Hepatocyte (in vitro differentiated cells): ENCODE measurements at places on chromosomes 4 and X. TPM values are rescaled to one million over a fixed set of nuclear protein-coding genes. Genes with fewer than 3 reads are reported as not detected.

- H3K27me3 ChIP-seq: no peaks in the 10 kb centered on the region
- no peak overlapping the region for H3K4me3 ChIP-seq
- no peak overlapping the region for H3K27ac ChIP-seq
- H3K36me3 ChIP-seq: no peaks in the 10 kb centered on the region
- H3K4me1 ChIP-seq: no peaks in the 10 kb centered on the region
Observed at GRCh38 chr4:139207873-139208403, 30.9 kb upstream of the ELF2 start.

DNA sequence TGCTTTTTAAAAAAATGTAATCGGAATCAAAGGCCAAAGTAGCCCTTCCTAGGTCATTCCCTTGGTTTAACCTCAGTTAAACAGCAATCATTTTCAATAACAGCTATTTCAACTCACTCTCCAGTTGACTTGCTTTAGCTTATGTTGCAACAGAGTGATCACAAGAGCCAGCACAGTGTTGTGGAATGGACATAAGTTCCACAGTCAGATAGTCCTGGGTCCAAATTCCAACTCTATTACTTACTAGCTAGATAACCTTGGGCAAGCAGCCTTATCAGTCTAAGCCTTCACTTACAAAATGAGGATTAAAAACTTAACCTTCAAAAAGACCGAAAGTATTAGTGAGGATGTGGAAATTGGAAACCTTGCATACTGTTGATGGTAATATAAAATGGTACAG is 9.2 kb upstream of the GPC3 start:
- H3K36me3 ChIP-seq: no peaks in the 10 kb centered on the region
- no peaks in the 10 kb centered on the region for H3K27me3 ChIP-seq

DNA sequence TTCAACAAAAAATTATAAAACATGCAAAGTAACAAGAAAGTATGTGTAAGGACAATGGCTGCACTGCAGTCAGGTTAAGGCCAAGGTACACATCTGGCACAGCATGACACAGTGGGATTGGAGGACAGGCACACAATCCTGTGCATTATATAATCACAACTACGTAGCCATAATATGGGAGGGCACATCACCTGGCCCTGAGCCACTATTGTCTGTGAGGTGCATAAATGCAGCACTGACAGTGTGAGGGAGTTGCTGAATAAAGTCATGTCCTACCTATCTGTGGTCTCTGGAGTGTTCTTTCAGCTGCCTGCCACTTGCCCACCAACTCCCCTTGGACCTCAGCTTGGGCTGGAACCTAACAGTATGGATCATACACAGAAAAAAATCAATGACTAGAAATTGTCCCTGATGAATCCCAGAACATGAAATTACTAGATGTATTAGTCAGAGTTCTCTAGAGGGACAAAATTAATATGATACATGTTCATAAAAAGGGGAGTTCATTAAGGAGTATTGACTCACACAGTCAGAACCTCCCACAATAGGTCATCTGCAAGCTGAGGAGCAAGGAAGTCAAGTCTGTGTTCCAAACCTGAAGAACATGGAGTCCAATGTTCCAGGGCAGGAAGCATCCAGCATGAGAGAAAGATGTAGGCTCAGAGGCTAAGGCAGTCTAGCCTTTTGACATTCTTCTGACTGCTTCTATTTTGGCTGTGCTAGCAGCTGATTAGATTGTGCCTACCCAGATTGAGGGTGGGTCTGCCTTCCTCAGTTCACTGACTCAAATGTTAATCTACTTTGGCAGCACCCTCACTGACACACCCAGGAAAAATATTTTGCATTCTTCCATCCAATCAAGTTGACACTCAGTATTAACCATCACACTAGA is 46.4 kb upstream of the KCTD8 start:
- no peak overlapping the region for H3K27ac ChIP-seq
- no peak for DNase-seq
- no peaks in the 10 kb centered on the region for H3K27me3 ChIP-seq
- H3K4me1 ChIP-seq: no peaks in the 10 kb centered on the region

DNA sequence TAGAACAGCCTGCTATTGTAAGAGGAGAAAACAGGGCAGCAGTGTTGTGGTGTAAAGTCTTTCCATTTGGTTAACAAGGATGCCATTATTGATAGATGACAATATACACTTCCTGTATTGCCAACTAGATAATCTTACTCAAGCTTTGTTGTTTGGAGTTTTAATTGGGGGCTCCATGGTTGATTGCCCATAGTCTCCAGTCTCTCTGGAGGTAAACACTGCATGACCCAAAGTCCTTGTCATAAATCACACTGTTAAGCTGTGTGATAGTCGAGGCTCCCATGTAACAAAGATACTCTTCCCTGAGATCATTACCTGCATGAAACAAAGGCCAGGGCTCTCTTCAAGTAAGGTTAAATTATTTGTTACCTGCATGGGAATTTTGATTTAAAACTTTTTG is 394.6 kb downstream of the C4orf33 start:
- H3K27me3 ChIP-seq: no peaks in the 10 kb centered on the region
- no peak overlapping the region for H3K27ac ChIP-seq
- H3K36me3 ChIP-seq: no peaks in the 10 kb centered on the region
- DNase-seq: no peak

Gene SHROOM4
- 7.1 and 7.3 TPM in 2 replicates for total RNA-seq

Gene HDAC8
- total RNA-seq: 26.9 and 29.4 TPM in 2 replicates

DNA sequence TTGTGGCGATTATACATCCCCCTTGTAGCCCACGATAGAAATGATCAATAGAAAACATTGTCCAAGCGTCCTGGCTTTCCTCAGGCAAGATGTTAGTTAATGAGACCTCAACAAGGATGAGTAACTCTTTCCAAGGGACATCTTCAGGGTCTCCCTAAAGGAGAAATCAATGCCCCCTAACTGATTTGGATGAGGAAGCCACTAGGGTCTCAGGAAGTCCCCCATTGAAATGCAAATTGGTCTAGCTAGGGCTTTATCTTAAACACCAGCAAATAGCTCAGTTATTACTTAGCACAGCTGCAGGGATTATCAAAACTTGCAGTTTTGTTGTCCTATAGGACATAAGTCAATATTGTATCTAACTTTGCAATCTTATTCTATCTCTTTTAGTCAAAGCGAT is 721.5 kb downstream of the IL1RAPL1 start:
- H3K36me3 ChIP-seq: no peaks in the 10 kb centered on the region
- H3K4me1 ChIP-seq: no peaks in the 10 kb centered on the region
- DNase-seq: no peak
- H3K27ac ChIP-seq: no peak overlapping the region
- no peaks in the 10 kb centered on the region for H3K27me3 ChIP-seq

DNA sequence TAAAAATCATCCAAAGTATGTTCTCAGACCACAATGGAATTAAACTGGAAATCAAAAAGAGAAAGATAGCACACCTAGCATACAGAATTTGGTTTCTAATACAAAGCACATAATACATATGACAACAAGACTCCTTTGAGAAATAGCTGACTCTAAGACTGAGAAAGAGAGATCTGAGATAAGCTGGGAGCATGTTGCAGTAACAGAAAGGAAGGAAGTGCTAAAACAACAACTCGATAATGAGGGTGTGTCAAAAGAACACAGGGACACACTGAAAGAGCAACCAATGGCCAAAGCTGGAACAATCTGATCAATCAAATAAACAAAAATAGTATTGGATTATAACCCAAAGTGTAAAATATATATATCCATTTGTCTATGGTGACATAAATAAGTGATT is 586.6 kb downstream of the C4orf33 start:
- no peaks in the 10 kb centered on the region for H3K36me3 ChIP-seq
- no peak overlapping the region for H3K27ac ChIP-seq
- no peak overlapping the region for H3K4me3 ChIP-seq
- no peaks in the 10 kb centered on the region for H3K27me3 ChIP-seq
- no peak for DNase-seq

- no peaks in the 10 kb centered on the region for H3K27me3 ChIP-seq
- DNase-seq: no peak
- H3K27ac ChIP-seq: no peak overlapping the region
- H3K4me3 ChIP-seq: no peak overlapping the region
- H3K4me1 ChIP-seq: no peaks in the 10 kb centered on the region
Observed at GRCh38 chrX:19625612-19626011, 110.3 kb upstream of the MAP3K15 start.

Gene GPRIN3
- 2.6 and 3.0 TPM in 2 replicates for total RNA-seq

DNA sequence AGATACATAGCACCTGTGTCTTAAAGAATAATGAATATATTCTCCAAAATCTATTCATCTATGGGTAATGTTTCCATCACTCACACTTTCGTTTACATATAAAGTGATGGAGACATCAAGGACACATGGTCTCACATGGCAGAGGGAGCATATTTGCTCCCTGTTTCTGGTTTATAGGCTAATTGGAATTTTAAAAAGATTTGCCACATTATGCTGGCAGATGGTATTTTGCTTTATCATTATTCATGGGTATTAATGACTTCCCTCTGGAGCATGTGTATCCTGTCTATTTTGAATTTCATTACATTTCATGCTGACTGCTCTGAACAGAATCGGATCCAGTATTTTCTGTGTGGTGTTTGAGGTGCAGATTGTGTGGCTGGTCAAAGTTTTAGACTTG is 79.0 kb downstream of the PDGFRA start:
- no peak overlapping the region for H3K27ac ChIP-seq
- H3K4me1 ChIP-seq: no peaks in the 10 kb centered on the region
- no peaks in the 10 kb centered on the region for H3K36me3 ChIP-seq
- no peaks in the 10 kb centered on the region for H3K27me3 ChIP-seq
- no peak for DNase-seq
- no peak overlapping the region for H3K4me3 ChIP-seq

GRCh38 chrX:3589474-3589873 is 124.0 kb downstream of the PRKX start:
- H3K27ac ChIP-seq: no peak overlapping the region
- no peaks in the 10 kb centered on the region for H3K36me3 ChIP-seq
- H3K4me1 ChIP-seq: no peaks in the 10 kb centered on the region
- no peak overlapping the region for H3K4me3 ChIP-seq

Gene RBM46
- total RNA-seq: 0.07 TPM in 1 of 2 replicates, not detected in the other

GRCh38 chr4:123621072-123621705 is 224.6 kb downstream of the SPRY1 start:
- H3K4me3 ChIP-seq: no peak overlapping the region
- no peaks in the 10 kb centered on the region for H3K27me3 ChIP-seq
- no peak overlapping the region for H3K27ac ChIP-seq
- peaks cover 6% of the 10 kb centered on the region for H3K4me1 ChIP-seq
- H3K36me3 ChIP-seq: no peaks in the 10 kb centered on the region
- no peak for DNase-seq

Gene CLIC2
- total RNA-seq: 0.36 and 2.2 TPM in 2 replicates

Gene C4orf50
- total RNA-seq: 0.04 TPM in 1 of 2 replicates, not detected in the other

DNA sequence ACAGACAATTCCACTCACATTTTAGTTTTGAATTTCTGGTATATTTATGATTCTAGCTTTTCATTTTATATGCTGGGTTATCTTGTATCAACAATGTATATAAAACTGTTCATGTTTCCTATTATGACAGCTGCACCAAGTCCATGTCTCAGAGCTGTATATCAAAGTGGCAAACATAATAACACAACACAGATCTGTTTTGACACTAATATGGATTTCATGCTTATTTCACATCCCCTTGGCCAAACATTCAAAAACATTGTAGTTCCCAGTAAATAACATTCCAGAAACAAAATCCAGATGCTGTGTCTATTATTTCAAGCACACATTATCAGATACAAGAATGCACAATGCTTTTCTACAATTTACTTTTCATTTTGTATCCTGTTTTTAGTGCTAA is 380.6 kb upstream of the MAGEB2 start:
- no peaks in the 10 kb centered on the region for H3K27me3 ChIP-seq
- DNase-seq: no peak
- no peak overlapping the region for H3K4me3 ChIP-seq
- H3K36me3 ChIP-seq: no peaks in the 10 kb centered on the region
- H3K4me1 ChIP-seq: no peaks in the 10 kb centered on the region
- no peak overlapping the region for H3K27ac ChIP-seq

DNA sequence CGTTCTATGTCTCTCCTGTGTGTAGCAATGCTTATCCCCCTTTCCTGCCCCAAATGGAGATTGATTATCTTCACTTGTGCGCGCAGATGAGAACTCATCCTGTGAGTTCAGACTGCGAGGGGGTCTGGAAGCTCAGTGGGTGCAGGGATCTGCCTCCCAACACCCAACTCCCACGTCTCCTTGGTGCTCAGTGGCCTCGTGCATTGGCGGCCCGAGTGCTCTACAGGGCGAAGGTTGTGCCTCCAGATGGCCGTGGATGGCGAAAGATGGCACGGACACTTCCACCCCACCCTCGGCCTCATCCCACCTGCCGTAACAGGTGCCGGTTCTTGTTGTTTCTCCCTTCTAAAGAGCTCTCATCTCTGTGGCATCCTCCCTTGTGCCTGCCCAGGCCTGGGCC is 45.1 kb upstream of the SORCS2 start:
- H3K27ac ChIP-seq: no peak overlapping the region
- no peaks in the 10 kb centered on the region for H3K27me3 ChIP-seq
- DNase-seq: no peak
- no peaks in the 10 kb centered on the region for H3K4me1 ChIP-seq
- H3K4me3 ChIP-seq: no peak overlapping the region

Gene RASL11B
- 6.3 and 8.9 TPM in 2 replicates for total RNA-seq

Gene LRAT
- 3.5 and 4.7 TPM in 2 replicates for total RNA-seq

Gene DDX53
- total RNA-seq: not detected in 2 replicates
